RPMI7951 (cell line): ENCODE measurements at places on chromosomes 1 and 21.

DNA sequence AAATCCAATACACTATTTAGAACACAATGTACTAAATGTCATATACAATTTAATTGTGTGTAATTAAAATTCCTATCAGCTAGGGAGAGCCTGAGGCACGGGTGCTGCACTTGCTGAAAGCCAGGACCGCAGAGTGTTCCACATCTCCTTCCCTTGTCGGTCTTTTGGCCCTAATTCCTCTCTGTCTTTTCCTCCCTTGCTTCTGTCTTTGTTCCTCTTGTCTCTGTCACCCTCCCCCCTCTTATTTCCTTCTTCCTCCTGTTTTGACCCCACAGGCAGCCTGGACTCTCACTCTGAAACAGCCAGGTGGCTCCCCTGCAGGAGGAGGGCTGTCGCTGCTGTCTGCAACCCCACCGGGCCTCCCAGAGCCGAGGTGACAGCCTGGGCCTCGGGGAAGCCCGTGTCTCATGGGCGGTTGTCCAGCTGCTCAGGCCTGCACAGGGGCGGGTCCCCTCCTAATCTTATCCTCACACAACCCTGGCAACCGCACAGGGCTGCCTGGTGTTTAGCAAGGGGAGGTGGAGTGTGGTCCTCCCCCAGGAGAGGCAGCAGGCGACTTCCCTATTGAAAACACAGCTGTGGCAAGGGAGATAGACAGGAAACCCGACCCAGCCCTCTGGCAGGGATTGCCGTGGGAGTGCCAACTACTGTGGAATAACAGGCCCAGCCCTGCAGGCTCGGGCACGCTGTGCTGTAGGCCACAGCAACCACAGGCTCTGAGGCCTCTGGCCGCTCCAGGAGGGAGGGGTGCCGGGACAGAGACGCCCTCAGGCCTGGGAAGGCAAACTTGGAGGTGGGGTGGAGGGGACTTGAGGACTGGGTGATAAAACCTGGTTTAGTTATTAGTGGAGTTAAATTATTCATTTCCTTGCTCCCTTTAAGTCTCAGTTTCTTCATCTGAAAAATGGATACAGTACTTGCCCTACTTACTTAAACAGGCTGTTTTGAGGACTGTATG is 68.8 kb upstream of the WDR26 start:
- DNase-seq: peak; percentile 99

DNA sequence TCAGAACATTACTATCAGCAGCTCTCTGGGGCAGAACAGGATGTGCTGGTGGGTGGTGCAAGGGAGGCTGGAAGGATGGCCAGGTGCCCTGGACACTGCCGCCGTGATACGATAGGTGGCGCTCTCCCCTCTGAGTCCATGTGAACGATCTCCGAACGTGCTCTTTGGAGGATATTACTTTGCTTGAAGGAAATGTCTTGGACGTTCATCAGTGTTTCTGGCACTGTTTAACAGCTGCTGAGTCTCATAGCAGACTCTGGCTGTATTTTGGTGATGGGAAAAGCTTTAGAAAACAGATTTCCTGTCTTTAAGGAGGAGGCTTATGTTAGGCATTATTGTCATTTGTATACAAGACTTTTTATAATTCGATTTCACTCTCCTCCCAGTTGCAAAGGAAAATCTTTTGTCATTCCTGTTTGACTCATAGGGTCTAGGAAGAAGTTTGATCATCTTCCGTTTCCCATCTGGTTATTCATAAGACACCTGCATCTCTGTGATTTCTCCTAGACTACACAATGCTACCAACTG is 386.2 kb upstream of the ADGRL2 start:
- no peak for DNase-seq

DNA sequence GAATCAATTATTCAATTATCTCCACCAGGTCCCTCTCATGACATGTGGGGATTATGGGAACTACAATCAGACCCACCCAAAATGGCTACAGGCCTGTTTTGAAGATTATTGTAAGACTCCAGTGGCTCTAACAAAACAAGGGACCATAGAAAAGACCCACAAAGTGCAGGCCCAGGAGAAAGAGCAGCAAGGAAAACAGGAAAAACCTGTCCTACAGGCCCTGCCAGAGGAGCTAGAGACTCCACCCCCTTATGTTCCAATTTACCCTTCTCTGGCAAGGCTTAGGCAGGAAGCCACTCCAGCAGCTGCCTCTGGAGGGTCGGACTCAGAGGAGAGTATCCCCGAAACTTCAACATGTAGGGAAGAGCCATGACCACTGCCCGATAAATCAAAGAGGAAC is 96.5 kb downstream of the LIPI start:
- DNase-seq: no peak

GRCh38 chr1:204087893-204088528 is 15.1 kb downstream of the SOX13 start:
- DNase-seq: no peak
